ENCODE measurements at places on chromosomes 16 and 17. TPM values are rescaled to one million over a fixed set of nuclear protein-coding genes. Genes with fewer than 3 reads are reported as not detected.

GRCh38 chr17:34578016-34578415 is 1.4 kb upstream of the TMEM132E start:
- no peak for DNase-seq

DNA sequence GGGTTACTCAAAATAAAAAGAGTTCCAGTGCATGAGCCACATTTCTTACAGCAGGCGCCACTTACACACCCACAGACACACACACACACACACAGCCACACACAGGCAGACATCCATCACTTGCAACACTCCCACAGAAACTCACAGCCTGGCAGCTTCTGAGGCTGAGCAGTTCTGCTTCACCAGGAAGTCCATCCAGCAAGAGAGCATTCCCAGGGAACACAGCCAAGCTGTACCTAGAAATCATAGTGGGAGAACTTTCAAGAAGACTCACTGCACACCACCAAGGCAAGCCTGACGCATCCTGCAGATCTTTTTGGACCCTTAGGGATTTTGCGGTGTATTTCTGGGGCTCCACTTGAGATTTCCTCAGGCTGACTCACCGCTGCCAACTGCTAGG is 140.9 kb upstream of the WSB1 start:
- DNase-seq = no peak

- no peak for DNase-seq
These were observed 6.5 kb upstream of the QRICH2 start for GRCh38 chr17:76314392-76315227.

Gene TNK1
- total RNA-seq = 6.2 TPM

Gene MMP15
- 10.9 TPM for total RNA-seq

Gene CSHL1
- total RNA-seq = not detected

DNA sequence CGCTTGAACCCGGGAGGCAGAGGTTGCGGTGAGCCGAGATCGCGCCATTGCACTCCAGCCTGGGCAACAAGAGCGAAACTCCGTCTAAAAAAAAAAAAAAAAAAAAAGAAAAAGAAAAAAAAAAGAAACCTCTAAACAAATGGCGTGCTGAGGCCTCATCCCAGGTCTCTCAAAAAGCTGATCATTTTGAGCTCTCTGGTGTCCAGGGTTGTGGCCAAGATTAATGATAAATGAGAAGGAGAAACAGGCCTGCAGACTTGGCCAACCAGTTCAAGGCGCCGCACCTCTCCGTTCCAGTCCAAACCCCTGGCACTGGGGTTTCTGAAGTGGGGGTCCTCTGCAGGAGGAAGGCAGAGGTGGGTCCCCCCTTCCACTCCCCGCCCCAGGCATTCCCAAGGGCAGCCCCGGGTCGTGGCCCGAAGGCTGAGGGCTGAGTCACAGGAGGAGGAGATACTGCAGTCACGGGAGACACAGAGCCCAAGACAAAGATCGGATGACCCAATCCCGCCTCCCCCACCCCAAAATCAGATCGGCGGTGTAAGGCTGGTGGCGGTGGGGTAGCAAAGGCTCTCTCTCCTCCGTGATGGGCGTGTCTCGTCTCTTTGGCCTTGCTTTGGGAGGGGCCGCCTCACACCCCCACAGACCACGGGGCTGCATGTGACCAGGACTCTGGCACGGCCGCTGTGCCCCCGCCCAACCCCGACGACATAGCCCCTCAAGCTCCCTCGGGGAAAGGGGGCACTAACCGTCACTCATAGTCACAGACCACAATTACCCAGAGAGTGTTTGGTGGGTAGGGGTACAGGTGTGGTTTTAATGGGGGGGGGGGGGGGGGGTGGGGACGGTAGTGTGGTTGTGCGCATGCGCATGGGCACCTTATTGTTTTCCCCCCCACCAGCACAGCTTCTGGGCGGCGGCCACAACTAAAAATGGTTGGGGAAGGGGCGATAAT is 1.1 kb downstream of the VAT1 start:
- DNase-seq = peak; percentile 33

- DNase-seq = no peak
These were observed 11.0 kb downstream of the CYB561 start for GRCh38 chr17:63434951-63435571.

GRCh38 chr17:83170571-83171260 is 91.3 kb downstream of the METRNL start:
- no peak for DNase-seq

GRCh38 chr17:67615011-67615561 is 102.7 kb upstream of the NOL11 start:
- no peak for DNase-seq

Measured in Panc1 (cell line).